NCI-H1105 treated with DMSO at 0.1 percent for 48 hours (cell line): ENCODE measurements at places on chromosomes 7 and 10.

GRCh38 chr10:100346765-100347567 is at the start of gene SCD:
SCD (plus strand) TSS chr10:100347233; CDS start chr10:100347505, 272 bp downstream.
- peak; percentile 93 for DNase-seq

DNA sequence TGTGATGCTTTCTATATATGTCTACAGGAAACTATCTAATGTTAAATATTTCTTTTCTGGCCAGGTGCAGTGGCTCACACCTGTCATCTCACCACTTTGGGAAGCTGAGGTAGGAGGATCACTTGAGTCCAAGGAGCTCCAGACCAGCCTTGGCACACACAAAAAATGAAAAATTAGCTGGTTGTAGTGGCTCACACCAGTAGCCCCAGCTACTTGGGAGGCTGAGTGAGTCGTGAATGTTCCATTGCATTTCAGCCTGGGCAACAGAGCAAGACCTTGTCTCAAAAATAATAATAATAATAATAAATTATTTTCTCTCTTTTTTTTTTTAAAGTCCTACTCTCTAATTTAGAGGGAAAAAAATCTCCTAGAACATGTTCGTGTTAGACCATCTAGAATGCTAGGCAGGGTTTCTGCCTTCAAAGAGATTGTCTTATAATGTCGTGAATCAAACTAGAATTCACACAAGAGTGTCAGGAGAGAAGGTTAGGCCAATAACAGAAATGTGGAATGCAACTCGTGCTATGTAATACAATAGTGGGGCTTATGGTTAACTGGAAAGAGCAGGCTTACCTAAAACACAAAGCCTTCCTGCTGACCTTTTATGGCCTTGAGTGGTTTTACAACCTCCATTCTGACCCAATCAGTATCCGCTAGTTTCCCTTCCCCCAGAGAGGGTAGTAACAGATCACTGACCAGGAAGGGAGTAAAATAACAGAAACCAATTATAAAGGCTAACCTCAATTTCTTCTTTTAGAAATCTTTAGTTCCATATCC is 46.3 kb downstream of the MYOF start:
- DNase-seq, result no peak

DNA sequence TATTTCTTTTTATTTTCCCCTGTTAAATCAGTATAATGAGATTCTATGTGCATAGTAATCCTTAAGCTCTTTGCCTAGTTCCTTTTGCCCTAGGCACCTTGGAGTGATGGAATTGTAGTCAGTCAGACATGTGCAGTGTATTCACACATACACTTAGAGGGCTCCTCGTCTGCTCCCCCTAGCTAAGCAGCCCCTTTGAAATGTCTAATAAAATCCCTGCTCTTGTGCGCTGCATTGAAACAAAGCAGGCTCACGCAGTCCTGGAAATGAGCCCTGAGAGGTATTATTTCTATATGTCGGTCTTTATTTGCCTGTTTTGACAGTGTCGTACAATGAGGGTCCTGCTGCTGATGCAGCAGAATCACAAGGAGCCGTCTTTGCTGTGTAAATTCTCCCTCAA is 258.7 kb downstream of the AUTS2 start:
- no peak for DNase-seq

DNA sequence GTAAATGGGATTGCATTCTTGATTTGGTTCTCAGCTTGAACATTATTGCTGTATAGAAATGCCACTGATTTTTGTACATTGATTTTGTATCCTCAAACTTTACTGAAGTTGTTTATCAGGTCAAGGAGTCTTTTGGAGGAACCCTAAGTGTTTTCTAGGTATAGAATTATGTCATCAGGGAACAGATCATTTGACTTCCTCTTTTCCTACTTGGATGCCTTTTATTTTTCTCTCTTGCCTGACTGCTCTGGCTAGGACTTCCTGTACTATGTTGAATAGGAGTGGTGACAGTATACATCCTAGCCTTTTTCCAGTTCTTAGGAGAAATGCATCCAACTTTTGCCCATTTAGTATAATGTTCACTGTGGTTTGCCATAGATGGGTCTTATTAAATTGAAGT is 48.8 kb downstream of the ANXA8 start:
- DNase-seq, result no peak

GRCh38 chr7:105602325-105603305 is 21.3 kb upstream of the EFCAB10 start:
- peak; percentile 32 for DNase-seq

DNA sequence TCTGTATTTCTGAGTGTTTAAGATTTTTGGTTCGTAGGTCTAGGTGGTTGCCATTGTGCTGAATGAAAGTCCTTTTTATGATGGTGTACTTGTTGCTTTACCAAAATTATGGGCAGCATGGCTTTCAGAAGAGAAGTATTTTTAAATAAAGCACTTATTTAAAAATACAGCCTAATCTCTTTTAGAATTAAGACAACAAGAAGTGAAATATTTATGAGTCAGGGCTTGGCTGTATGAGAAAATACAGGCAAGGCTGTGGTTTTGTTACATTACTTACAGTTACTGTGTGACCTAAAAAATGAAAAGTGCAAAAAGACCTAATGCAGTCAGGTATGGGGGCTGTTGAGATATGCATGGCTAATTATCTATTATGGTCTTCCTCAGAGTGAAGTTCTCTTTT is 185.2 kb upstream of the PPP1R3A start:
- no peak for DNase-seq

DNA sequence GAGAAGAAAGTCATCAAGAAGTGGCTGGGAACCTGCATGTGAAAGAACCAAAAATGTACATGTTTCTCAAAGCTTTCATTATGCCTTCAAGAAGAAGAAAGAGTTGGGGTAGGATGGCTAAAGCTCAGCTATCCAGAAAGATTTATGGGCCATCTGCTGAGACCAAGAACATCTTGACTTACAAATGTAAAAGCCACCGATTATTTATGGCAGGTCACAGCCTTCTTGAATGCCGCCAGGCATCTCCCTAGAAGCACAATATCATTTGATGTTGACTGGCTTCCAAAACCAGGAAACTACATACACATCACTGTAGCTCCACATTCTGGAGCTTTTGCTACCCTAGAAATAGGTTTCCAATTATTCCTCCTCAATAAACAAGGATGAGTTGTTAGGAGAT is 254.2 kb upstream of the AOAH start:
- no peak for DNase-seq

GRCh38 chr10:104694074-104694473 is 53.0 kb downstream of the SORCS3 start:
- DNase-seq, result no peak

DNA sequence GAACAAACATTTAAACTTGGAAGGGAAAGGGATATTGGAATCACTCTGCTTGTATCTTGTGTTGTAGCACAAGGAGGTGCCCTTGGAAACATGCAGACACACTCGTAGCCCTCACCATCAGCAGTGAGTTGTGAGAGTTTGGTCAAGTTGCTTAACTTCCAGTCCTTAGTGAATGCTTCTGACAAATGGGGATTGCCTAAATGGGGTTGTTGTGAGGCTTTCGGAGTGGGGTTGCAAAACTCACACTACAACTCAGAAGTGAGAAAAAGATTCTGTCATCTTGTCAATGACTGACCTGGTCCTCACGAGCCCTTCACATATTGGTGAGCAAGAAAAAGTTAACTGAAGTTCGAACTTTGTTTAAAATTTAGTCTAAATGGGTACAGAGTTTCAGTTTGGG is 29.0 kb upstream of the GSDME start:
- no peak for DNase-seq

DNA sequence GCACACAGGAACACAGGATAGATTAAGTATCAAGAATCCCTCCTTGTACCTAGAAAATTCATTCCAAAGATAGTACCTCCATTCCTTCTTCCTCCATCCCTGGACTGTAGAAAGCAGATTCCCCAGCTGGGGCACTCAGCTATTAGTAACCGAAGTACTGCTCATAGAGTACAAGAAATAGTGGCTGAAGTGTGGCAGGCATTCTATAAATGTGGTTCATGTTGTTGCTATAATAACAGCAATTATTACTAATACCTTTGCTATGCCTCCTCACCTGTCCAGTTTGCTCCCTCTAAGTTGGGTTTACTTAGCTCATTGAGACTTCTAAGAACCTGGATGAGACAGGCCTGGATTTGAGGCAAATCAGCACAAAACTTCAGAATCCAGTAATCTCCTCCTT is 453.2 kb downstream of the GRM8 start:
- DNase-seq, result no peak

DNA sequence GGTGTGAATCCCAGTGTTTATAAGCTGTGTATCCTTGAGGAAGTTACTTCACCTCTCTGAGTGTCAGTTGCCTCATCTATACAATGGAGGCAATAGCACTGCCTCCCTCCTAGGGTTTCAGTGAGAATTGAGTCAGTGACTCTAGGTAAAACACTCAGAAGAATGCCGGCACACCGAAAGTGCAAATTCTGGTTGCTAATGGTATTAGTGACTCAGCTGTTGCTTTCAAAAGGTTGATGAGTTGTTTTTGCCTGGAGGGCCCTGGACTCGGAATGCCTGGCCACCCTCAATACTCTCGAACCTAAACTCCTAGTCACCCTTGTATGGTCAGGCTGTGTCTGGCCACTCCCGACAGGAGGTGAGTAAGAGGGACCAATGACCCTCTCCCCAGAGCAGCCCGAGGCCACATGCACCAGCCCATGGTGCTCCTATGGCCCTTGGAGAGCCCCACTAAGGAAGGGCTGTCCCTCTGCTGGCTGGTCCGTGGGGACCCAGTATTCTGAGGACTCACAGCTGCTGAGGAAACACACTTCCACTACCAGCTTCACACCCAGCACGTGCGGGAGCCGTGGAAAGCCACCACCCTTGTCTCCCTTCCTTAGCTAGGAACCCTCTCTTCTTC is 60.2 kb downstream of the CALML3 start:
- no peak for DNase-seq

DNA sequence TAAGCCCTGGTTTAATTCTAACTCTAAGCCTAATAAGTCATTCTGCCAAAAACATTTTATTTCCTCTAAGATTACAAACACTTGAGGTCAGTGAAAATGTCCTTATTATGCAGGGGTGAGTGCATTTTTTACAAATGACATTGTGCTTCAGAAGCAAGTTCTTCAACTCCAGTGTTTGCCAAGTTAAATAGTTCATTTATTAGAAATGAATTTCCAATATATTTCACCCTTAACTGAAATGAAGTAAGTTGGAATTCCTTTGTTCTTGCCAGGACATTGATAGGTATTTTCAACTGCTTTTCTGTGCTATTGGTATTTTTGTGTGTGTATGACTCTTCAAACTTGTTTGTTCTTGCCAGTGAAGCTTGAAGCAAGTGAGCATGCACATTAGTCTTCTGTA is 89.5 kb upstream of the CCDC6 start:
- DNase-seq, result no peak

DNA sequence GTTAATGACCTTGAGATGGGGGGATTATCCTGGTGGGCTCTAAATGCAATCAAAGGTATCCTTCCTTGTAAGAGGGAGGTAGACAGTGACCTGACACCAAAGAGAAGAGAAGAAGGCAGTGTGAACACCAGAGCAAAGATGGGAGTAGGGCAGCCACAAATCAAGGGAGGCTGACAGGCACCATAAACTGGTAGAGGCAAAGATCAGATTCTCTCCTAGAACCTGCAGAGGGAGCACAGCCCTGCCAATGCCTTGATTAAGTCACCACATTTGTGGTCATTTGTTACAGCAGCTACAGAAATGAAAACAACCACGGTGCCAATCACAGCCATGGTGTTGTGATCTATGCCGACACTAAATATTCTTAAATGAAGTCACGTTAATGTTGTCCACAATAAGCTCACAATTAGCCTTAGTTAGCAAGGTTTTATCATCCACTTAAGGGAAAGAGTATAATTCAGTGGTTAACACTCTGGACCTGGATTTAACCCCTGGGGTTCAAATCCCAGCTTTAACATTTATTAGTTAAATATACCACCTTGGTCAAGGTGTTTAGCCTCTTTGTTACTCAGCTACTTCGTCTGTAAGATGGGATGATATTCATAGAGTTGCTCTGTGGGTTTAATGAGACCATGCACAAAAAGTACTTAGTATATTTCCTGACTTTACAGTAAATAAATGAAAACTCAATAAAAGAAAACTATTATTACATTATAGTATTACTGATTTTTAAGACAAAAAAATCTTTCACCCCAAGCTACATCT is 70.8 kb downstream of the SGMS1 start:
- no peak for DNase-seq

DNA sequence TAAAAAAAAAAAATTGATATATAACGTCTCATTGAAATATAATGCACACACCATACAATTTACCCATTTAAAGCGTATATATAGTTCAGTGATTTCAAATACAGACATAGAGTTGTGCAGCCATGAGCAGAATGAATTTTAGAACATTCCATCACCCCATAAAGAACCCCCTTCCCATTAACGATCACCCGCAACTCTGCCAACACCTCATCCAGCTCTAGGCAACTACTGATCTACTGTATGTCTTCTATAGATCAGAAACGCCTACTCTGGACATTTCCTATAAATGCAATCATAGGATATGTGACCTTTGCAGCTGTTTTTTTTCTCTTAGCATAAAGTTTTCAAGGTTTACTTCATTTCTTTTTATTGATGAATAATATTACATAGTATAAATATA is 33.4 kb upstream of the GPAM start:
- no peak for DNase-seq

DNA sequence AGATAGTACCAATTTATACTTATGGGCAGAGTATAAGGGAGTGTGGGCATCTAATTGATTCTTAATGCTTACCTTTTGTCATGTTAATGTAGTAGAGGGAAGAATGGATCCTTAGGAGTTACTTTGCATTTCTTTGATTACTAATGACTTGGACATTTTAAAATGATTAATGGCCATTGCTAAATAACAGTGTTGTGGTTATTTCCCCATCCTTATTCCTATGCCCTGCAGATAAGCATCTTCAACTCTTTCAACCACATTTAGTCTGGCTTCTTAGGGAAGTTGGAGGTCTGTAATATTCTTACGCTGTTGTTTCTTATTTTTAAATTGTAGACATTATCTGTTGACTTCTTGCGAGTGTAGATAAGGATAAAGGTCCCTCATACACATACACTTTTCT is 37.2 kb downstream of the KAT6B start:
- DNase-seq, result no peak

GRCh38 chr10:59595593-59595992 is 114.1 kb downstream of the SLC16A9 start:
- peak; percentile 5 for DNase-seq

DNA sequence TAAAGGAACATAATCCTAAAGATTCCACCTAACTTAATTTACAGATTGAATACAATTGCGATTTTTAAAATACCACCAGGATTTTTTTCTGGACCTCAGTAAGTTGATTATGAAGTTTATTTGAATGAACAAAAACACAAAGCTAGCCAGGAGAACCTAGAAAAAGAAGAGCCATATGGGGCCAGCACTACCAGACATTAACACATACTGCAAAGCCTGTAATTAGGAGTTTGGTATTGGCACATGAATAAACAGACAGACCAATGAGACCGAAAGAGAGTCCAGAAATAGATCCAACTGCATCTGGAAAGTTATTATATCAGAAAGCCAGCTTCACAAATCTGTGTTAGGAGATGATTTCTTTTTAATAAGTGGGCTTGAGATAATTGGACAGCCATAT is 105.5 kb upstream of the CHST15 start:
- no peak for DNase-seq

DNA sequence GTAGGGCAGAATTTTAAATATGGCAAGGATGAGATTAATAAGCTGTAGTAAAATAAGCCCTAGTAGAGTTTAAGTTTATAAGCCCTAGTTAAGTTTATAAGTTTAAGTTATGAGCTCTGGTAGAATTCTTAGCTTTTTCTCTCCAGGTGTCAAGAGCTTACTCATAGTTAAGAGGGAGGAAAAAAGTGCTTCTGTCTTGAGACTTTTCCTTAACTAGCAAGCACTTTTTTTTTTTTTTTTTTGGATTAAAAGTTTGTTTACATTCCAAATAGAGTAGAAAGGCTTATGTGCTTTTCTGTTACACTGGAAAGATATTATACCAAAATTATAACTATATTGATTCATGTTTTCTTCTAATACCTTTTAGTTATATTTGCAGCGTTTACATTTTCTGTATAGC is 25.5 kb upstream of the MPP7 start:
- DNase-seq, result no peak
